HS-5 (cell line): ENCODE measurements at places on chromosomes 13 and 19.

GRCh38 chr13:87941226-87941625, 270.1 kb downstream of the SLITRK5 start:
- no peak for DNase-seq

GRCh38 chr19:50357178-50358100, 8.0 kb downstream of the NAPSA start:
- no peak for DNase-seq

DNA sequence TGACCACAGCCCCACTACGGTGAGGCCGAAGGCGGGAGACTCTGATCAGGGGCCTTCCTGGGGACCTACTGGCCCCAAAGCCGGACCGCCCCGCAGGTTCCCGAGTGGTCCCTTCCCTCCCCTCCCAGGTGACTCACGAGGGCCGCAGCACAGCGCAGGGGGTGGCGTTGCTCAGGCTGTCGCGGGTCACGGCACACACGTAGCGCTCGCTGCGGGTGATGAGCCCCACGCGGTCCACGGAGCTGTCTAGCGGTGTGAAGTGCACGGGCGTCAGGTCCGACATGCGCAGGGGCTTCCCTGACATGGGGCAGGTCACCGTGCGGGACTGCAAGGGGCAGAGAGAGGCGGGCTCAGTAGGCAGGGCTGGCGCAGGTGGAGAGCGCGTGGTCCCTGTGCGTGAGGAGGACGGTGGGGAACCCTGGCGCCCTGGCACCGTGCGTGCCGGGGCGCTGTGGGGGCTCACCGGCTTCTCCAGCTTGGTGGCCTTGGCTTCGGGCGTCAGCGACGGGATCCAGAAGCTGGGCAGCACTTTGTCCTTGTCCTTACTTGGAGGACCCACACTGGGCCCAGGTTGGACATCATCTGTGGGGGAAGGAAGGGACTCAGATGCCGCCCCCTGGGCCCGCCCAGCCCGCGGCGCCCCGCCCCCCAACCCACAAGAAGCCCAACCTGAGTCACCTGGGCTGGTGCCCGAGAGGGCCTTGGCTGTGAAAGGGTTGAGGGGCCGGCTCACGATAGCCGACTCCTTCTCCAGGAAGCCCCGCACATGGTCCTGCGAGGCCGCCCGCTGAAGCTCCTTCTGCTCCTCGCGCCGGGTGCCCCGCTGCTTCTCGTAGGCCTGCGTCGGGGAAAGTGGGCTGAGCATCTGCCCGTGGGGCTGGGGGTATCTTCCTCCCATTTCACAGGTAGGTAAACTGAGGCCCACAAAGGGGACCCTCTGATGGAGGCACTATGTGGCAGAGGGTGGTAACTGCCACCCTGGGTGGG, 23.7 kb downstream of the NOSIP start:
- no peak for DNase-seq

DNA sequence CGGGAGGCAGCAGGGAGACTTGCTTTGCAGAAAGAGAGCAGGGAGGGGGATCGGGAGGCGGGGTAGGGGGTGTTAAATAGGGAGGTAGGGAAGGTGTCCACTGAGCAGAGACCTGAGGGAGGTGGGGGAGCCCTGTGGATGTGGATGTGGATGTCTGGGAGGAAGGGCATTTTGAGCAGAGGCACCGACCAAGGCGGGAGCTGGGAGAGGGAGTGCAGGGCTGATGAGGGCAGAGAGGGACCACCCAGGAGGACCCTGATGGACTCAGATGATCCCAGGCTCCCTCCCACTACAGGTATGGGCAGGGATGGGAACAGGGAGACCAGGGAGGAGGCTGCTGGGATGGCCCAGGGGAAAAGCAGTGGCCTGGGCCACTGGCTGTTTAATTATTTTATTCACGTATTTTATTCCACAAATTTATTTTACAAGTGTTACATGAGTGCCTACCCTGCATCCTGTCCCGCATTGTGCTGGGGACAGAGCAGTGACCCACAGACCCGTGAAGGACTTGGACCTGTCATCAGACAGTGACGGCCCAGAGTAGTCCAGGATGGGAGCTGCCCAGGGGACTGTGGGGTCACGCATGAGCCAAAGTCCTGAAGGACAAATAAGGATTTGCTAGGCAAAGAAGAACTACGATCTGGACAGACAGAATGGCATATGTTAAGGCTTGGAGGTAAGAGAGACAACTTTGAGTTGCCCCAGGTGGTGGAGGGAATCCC, 5.3 kb downstream of the GRAMD1A start:
- no peak for DNase-seq

GRCh38 chr19:54614726-54615125, 15.6 kb upstream of the LILRB1 start:
- DNase-seq: no peak

DNA sequence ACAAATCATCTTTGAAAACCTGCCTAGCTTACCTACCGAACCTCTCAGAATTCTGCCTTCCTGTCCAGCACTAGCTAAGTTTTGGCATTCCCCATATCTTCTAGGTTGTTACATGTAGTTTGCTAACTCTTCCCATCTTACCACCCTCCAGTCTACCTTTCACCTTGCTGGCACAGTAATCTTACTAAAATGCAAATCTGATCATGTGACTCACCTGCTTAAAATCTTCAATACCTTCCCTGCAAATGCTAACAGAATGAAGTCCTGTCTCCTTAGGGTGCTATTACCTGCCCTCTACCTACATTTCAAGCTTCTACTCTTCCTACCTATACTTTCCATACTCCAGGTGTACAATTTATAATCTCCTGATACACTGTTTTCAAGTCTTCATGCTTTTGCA, 30.4 kb downstream of the INTS6 start:
- no peak for DNase-seq

GRCh38 chr19:5621945-5622464, 571 bp downstream of the SAFB2 start:
- DNase-seq: no peak

DNA sequence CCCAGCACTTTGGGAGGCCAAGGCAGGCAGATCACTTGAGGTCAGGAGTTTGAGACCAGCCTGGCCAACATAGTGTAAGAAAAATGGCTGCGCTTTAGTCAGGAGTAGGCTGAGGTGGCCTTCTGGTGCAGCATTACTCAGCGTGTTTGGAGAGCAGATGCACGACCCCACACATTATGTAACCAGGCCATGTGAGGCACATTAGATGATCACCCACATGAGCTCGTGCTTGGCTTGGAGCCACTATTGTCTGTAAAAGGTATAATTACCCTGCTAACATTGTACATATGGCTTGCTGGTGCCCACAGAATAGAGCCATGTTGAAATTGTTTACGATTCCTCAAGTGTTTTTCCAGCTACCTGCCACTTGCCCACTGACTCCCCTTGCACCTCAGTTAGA, 24.0 kb upstream of the SCEL start:
- no peak for DNase-seq

- DNase-seq: no peak
These were observed 88.0 kb downstream of the TBC1D4 start for GRCh38 chr13:75393839-75394520.
